ENCODE measurements at places on chromosomes 11 and 22. TPM values are rescaled to one million over a fixed set of nuclear protein-coding genes. Genes with fewer than 3 reads are reported as not detected.

OR4A16 gene
- not detected for total RNA-seq

DBX1 gene
- total RNA-seq: not detected

PRR33 gene
- not detected for total RNA-seq

APOA4 gene
- not detected for total RNA-seq

BBOX1 gene
- total RNA-seq: not detected

Measured in upper lobe of right lung (tissue), 1 donor.